ENCODE measurements at places on chromosomes 7 and 10.
A peak's percentile ranks its signal among the peaks of the same experiment; 100 is the strongest.

GRCh38 chr10:71048971-71049615 lies 160.7 kb upstream of the PCBD1 start:
- DNase-seq: no peak

DNA sequence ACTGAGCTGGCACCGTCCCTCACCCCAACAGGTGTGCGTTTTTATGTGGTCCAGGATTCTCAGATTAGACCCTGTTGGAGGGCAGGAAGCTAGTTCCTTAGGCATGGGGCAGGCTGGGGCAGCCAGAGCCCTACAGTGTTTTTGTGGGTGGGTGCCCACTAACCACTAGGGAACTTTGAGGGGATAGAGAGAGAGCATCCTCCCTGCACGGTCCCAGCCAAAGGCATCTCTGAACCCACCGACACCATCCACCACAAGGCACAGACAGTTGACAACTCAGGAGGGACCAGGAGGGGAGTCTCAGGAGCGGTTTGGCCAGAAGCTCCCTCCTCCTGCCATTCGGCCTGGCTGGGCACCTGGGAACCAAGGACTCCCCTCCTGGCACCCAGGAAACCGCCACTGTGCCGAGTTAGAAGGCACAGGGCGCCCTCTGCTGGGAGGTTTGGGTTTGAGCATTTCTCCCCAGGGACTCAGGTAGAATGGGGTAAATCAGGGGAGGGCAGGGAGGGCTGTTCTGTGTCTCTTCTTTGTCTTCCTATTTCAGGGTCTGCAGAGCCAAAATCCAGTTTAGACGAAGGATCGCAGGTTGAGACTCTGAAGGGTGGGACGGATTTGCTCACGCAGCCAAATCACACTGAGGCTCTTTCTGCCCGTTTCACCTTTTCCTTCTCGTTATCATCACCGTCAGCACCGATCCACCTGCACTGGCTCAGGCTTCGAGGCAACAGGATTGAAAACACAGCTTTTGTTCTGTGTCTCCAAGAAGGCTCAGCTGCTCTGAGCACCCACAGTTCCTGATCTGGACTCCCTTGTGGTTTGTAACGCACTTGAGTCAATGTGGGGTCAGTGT lies 84.8 kb upstream of the COL13A1 start:
- DNase-seq: peak; percentile 14

GRCh38 chr7:137871170-137871915 lies 24.6 kb upstream of the DGKI start:
- no peak for DNase-seq

- no peak for DNase-seq
Measured at GRCh38 chr10:118309911-118310310, 32.2 kb downstream of the FAM204A start.

DNA sequence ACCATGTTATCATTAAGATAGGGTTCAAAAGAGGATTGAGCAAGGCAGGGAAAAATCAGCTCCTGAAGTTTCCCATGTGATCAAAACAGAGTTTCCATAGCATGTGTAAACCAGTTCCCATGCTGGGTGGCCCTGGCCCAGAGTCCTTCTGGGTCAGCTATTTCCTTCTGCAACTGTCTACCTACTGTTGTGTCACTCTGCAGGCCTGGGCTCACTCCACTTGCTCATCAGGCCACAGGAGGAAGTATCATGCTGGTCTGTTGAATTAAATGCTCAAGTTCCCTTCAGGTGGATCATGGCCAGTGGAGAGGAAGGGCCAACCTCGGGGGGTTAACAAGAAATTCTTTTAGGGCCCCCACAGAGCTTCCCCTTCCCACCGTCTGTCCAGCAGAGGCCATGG lies 104.7 kb downstream of the GFRA1 start:
- DNase-seq: no peak

GRCh38 chr7:128035712-128036111 lies 4.5 kb upstream of the LRRC4 start:
- DNase-seq: no peak

GRCh38 chr7:117874191-117874700 lies 1.0 kb upstream of the CTTNBP2 start:
- no peak for DNase-seq

- DNase-seq: no peak
Measured at GRCh38 chr7:73904219-73905137, 43.5 kb downstream of the TMEM270 start.

GRCh38 chr10:19549503-19549902 lies 266.7 kb upstream of the PLXDC2 start:
- DNase-seq: no peak

- no peak for DNase-seq
Measured at GRCh38 chr10:103885617-103886016, 30.2 kb upstream of the SH3PXD2A start.

DNA sequence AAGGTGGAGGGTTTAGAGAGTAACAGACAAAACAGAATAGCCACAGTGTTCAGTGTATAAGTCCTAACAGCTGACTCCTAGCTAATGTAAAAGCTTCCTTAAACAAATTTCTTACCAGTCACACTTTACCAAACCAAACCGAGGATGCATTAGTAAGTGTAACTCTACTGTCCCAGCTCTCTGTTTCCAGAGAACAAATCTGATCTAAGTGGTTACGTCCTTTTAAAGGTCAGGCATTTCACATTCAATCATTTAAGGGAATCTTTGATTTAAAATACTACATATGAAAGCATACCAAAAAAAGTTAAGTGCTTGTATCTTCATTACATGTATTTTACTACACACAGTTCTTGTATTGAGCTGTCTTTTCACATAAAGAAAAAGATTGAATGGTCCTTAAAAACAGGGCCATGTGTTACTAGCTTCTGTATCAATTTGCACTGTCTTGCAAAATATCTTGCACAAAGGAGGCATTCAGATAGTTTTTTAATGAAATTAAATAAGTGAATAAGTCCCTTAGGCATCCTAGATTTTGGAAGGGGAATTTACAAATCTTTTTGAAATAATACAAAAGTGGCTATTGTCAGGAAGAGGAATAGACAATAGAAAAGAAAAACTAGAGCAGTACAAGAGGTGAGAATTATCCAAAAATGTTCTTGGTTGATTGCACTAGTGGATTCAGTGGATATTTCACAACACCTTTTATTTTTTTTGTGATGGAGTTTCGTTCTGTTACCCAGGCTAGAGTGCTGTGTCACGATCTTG lies 58.4 kb upstream of the SPOCK2 start:
- no peak for DNase-seq

GRCh38 chr10:92111336-92111939 lies 179.4 kb downstream of the CPEB3 start:
- DNase-seq: no peak

GRCh38 chr10:21015851-21016250 lies 118.7 kb upstream of the NEBL start:
- DNase-seq: no peak

- DNase-seq: no peak
Measured at GRCh38 chr7:102064361-102065025, 222.2 kb upstream of the SH2B2 start.

GRCh38 chr10:63901228-63901627 lies 380.0 kb downstream of the REEP3 start:
- DNase-seq: no peak

DNA sequence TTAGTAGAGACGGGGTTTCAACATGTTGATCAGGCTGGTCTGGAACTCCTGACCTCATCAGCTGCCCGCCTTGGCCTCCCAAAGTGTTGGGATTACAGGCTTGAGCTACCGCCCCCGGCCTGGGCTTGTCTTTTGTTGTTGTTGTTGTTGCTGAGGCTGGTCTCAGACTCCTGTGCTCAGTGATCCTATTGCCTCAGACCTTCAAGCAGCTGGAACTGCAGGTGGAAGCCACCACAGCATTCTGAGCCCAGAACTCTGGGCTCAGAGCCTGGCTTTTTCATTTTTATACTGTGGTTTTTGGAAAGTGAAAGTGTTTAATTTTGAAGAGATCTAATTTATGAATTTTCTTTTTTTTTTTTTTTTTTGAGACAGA lies 16.2 kb upstream of the DNAJB6 start:
- DNase-seq: no peak
